ENCODE measurements at places on chromosomes 16 and 17.

- no peak for DNase-seq
Observed at GRCh38 chr16:48225456-48225855, 18.6 kb upstream of the LONP2 start.

GRCh38 chr17:72699545-72699944, 392.9 kb downstream of the SLC39A11 start:
- DNase-seq = no peak

- DNase-seq = no peak
Observed at GRCh38 chr16:57667526-57668262, 412 bp upstream of the ADGRG3 start.

- DNase-seq = peak; percentile 77
Observed at GRCh38 chr16:381789-382717, at the start of gene PGAP6. Gene PGAP6, minus strand, starts transcription at chr16:381978. Its CDS starts 157 bp downstream, at chr16:381821.

DNA sequence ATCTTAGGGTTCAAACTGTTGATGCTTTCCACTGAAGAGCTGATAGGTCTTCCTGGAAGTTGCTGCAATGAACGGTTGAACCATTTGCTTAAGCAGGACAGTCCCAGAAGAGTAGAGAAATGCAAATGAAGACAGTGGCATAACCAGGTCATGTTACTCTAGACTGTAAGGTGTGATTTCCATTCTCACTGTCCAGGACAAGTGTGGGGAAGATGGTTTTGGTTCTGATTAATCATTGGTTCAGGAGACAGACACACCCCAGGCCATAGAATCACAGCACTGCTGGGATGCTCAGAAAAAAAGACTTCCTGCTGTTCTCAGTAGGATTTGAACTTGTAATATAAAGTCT, 34.8 kb upstream of the XYLT2 start:
- no peak for DNase-seq

DNA sequence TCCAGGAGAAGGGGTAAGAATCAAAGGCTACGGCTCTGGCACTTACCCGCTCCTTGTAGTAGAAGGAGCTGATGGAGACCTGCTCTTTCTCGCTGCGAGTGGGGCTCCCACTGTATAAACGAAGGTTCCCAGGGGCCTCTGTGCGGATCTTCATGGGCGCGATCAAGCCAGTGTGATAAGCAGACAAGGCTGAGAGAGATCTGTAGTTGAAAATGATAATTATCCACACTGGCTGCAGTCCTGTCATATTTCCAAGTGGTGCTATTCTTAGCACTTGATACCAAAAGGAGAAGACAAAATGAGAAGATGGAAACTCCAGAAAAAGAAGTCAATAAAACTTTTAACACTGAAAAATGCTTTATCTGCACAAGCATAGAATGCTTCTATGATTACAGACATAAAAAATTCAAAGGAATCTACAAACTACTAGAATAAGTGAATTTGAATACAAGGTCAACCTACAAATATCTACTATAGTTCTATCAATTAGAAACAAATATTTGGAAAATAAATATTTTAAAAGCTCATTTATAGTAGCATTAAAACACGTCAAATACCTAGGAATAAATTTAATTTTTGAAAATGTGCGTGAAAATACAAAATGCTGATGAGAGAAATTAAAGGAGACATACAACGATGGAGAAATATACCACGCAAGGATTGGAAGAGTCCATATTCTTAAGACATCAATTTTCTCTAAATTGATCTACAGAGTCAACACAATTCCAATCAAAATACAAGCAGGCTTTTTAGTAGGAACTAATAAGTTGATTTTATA, 80.8 kb downstream of the WDR59 start:
- no peak for DNase-seq

DNA sequence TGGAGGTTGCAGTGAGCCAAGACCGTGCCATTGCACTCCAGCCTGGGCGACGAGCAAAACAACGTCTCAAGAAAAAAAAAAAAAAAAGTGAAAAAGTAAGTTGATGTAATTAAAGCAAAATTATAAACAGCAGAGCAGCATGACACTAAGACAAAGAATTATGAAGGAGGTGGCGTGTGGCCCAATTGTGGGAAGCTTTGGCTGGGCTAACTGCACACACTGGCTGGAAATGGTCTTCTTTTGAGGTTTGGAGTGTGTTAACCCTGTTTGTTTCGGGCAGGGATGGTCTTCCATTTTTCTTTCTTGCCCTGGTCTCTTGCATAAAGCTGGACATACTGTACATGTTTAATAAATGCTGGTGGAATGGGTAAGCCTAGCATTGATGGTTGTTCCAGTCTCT, 54.8 kb downstream of the RAP1GAP2 start:
- DNase-seq = no peak

DNA sequence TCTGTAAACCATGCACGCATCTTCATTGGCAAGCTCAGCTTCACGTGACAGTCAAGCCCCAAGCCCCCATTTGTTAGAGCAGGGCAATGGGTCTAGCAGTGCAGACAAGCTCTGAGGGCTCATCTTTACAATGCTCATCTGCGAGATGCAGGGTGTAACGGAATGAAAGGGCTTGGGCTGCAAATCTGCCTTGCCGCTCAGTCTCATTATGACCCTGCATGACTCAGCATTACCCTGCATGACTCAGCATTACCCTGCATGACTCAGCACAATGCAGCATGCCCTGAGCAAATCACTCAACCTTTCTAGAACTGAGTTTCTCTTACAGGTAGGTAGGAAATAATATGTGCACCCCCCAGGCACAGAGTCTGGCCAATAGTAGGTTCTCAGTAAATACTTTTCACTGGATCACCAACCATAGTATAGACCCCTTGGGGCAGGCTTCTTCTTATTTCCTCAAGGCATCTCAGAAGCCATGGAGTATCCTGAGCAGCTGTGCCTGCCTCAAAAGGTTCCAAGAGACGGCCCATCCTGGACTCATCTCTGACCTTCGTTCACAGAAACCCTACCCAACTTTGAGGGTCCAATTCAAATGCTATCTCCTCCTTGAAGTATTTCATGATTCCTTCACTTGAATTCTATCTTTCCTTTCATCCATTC, 391.3 kb upstream of the CDH5 start:
- no peak for DNase-seq

DNA sequence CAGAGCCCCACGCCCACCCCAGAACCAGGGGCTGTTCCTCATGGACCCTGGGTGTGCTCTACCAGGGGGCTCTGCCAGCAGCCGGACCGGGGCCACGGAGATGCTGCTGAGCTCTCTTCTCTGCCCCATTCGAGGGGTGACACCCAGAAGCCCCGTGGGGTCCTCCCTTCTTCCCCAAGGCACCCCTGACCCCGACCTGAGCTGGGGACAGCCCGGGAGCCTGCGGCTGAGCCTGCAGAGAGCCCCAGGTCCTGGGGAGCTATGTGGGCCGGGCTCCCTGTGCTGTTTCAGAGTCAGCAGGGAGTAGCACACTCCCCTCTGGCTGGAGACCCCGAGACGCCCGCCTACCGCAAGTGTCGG, 1.2 kb upstream of the PRR35 start:
- no peak for DNase-seq

- no peak for DNase-seq
Observed at GRCh38 chr16:89598199-89598598, 15.2 kb upstream of the DPEP1 start.

- DNase-seq = no peak
Observed at GRCh38 chr16:85055493-85056210, 28.1 kb downstream of the KIAA0513 start.

DNA sequence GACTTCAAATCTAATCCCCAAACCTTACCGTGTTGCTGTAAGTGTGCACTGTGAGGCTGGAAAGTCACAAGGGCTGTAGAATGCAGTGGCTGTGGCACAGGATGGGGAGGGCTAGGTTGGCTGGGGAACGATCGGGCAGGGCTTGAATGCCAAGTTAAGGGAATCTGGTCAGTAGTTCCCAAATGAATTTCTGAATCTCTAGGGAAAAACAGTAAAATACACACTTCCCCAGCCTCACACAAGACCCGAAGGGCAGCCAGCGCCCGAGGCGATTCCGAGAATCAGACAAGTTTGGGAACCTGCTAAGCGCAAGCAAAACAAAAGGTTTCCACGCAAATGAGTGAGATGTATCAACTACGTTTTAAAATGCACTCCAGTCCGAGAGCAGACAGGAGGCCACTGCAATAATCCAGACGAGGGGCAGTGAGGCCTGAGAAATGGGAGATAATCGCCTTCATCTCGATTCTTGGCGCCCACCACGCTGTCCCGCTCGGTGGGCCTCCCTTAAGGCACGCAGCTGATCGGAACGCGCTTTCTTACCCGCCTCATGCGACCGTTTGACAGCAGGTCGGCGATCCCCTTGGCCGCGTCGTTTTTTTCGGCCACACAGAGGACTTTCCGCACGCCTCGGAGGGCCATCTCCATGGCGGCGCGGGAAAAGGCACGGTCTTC, 599 bp downstream of the TOP3A start:
- DNase-seq = no peak

- no peak for DNase-seq
Observed at GRCh38 chr17:45302649-45303173, 14.1 kb downstream of the MAP3K14 start.

DNA sequence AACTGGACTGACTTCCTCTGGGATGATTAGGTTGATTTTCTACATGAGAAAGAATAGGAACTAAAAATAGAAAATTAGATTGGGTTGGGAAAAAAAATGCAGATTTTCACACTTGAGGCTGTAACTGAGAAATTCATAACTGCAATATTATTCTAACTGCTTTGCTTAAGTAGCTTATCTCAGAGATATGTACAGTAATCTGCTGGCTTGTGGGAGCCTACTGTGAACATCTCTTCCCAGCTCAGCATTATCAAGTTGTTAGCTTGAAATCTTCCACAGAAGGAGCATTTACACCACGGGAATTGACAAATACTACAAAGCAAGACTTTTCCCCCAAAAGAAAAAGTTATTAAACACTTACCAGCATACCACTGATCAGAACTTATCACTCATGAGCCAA, 58.9 kb downstream of the CNTNAP4 start:
- DNase-seq = no peak

DNA sequence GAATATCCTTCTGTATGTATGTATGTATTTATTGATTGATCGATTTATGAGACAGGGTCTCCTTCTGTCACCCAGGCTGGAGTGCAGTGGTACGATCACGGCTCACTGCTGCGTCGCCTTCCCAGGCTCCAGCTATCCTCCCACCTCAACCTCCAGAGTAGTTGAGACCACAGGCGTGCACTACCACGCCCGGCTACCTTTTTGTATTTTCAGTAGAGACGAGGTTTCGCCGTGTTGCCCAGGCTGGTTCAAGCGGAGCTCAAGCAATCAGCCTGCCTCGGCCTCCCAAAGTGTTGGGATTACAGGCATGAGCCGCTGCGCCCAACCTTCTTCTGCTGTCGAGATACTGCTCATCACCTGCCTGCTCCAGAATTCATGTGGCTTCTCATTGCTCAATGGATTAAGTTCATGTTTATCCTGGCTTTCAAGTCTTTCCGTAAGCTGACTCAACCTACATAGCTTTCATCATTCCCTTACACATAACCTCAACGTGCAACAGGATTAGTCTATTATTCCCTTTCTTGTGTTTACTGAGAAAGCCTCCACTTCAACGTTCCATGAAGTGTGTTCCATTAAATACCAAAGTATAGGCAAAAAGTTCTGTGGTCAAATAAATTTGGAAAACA, 13.6 kb downstream of the TAC4 start:
- DNase-seq = no peak

- DNase-seq = no peak
Observed at GRCh38 chr17:71799657-71800056, 321.2 kb upstream of the SOX9 start.

GRCh38 chr17:33131620-33132019, 140.0 kb downstream of the SPACA3 start:
- no peak for DNase-seq

- DNase-seq = no peak
Observed at GRCh38 chr17:41367426-41368075, 2.1 kb downstream of the KRT33B start.

DNA sequence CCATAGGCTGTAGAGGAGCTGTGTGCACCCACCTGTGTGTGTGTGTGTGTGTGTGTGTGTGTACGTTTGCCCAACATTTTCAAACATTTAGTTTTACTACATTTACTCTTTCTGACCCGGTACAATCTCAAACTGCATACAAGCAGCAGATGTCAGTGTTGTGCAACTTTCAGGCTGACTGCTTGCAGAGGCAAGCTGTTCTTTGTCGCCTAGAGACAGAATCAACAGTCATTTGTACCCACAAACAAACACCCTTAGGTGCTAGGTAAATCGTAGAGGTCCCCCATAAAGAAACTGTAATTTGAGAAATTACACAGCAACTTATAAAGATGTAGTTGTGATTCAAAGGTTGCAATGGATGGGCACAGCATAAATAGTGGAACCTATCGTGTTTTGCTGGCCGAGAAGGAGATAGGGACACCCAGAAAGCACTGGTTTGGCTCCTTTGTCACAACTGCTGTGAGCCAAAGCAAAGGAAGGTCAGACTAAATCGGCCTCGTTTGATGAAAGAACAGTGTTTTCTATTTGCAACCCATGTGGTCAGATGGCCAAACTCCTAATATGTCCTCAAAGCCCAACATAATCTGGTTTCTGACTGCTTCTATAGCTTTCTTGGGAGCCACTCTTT, 478.4 kb downstream of the TOX3 start:
- peak; percentile 64 for DNase-seq

GRCh38 chr16:21159281-21159951, 942 bp downstream of the LDAF1 start:
- DNase-seq = no peak

DNA sequence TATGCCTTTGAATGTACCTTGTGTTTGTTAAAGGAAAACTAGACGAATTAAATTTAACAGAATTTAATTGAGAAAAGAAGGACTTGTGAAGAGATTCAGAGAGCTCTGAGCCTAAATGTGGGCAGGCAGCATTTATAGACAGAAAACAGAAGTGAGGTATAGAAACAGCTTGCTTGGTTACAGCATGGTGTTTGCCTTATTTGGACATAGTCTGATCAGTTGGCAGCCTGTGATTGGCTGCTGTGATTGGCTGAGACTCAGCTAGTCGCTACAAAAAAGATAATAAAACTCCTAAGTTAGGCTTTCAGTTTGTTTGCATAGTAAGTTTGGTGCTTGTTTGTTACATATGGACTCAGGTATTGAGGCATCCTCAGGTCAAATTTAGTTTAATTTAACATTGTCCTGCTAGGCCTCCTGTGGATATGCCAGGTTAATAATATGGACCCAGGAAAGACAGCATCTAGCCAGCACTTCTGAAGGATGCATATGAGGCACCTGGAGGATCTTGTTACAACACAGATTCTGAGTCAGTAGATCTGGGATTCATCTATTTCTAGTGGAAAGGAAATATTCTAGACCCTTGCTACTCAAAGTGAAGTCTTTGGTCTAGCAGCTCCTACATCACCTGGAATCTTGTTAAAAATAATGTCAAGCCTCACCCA, 43.4 kb downstream of the SLFN5 start:
- DNase-seq = no peak

- no peak for DNase-seq
Observed at GRCh38 chr17:17670701-17671305, 10.5 kb upstream of the RAI1 start.

- DNase-seq = no peak
Observed at GRCh38 chr16:72845322-72846020, 202.5 kb downstream of the ZFHX3 start.
